ENCODE measurements at places on chromosomes 4 and X. TPM values are rescaled to one million over a fixed set of nuclear protein-coding genes. Genes with fewer than 3 reads are reported as not detected.
A peak's percentile ranks its signal among the peaks of the same experiment; 100 is the strongest.

DNA sequence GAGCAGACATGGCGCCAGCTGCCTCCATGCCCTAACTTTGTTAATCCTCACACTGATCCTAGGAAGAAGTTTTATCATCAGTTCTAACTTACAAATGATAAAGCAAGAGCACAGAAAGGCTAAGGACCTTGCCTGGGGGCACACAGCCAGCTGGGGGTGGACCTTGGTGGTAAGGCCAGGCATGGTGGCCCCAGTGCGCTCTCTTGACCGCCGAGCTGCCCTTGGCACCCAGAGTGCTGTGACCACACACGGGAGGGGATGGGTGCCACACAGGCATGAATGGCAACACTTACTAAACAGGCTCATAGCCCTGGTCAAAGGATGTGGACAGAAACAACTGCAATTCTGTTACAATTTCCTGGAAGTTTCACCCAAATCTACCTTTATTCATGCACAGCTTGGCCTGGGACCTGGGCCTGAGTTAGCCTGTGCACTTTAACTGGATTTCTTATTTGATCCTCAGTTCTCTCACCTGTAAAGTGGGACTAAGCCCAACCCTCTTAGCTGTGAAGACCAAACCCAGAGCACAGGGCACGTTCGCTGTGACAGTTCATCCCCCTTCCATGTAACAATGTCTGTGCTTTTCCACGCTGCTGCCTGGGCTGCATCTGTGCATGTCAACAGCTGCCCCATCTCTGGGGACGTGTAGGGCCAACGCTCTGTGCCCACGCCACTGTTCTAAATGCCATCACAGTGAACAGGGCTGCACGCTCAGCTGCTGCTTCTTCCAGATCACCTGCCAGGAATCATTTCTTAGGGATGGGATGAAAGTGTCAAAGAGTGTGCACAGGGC, 44.8 kb downstream of the ACOX3 start:
- no peak for DNase-seq

GRCh38 chr4:174119051-174119450, 164.4 kb downstream of the FBXO8 start:
- DNase-seq = peak; percentile 80

SORBS2 gene
- total RNA-seq = 4.2 TPM

DNA sequence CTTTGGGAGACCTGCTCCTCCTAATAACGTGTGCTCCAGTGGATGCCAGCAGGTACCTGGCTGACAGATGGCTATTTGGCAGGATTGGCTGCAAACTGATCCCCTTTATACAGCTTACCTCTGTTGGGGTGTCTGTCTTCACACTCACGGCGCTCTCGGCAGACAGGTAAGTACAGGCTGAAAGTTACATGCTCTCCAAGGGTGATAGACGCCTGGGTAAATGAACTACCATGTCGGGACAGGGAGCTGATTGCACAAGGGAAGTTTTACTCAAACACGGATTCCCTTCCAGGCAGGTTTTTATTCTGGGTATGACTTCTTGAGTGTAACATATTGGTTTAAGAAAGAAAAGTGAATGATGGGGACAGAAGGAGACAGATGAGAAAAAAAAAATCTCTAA, 836 bp downstream of the GRPR start:
- DNase-seq = no peak

DNA sequence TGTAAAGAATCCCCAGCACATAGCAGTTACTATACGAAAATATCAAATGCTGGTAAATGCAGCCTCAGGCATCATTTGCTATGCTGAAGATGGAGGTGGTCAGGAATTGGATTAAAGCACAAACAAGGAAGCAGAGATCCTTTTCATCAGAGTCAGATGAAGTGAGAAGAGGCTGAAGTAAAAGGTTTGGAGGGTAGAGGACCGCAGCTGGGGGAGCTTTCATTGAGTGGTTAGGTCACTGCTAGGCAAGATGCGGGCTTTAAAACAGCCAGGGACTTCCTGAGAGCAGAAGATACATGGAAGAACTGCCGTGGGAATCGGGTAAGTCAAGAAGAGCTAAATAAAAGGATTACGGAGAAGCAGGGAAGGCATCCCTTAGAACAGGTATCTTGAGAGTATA, 351.4 kb downstream of the UNC5C start:
- DNase-seq = no peak

- peak; percentile 92 for DNase-seq
These were observed 8.7 kb upstream of the PPP3CA start for GRCh38 chr4:101355767-101356702.

GRCh38 chr4:185710487-185710995, 101.5 kb downstream of the SORBS2 start:
- DNase-seq = no peak

MAGEA9 gene
- not detected for total RNA-seq

- no peak for DNase-seq
These were observed 179.4 kb downstream of the RBM46 start for GRCh38 chr4:154960476-154960875.

GRCh38 chr4:94486372-94486801, 34.6 kb downstream of the PDLIM5 start:
- DNase-seq = peak; percentile 76

ADH1A gene
- total RNA-seq = not detected

DNA sequence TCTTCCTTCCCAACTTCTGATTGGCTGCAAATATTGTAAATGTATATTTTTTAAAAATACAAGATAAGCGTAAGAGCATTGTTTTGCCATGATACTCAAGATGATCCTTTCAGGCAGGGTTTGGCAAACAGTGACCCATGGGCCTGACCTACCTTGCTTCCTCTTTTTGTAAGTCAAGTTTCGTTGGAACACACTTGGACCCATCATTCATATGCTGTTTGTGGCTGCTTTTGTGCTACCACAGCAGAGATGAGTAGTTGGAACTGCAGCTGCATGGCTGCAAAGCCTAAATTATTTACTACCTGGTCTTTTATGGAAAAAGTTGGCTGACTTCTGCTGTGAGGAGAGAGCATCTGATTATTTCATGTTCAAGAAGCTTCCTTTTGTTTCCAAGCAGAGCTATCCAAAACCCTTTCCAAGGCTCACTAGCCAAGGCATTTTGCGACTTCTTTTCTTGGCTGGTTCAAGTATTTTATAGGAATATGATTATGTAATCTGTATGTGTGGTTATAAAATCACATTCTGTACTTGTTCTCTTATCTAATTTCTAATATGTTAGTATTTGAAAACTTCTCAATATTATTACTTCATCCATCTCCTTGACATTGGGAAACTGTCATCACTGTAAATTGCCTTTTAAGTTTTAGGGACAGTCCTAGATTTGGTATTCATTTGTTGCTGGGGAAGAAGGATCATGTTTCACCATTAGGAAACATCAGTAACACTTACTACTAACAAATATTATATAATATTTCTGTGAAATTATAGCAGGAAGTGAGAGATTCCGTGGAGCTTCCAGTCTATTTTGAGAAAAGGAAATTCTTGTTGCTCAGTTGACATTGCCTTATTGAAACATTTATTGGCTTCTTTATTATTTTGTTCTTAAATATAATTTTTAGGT, 109.2 kb downstream of the ARHGAP10 start:
- no peak for DNase-seq

DNA sequence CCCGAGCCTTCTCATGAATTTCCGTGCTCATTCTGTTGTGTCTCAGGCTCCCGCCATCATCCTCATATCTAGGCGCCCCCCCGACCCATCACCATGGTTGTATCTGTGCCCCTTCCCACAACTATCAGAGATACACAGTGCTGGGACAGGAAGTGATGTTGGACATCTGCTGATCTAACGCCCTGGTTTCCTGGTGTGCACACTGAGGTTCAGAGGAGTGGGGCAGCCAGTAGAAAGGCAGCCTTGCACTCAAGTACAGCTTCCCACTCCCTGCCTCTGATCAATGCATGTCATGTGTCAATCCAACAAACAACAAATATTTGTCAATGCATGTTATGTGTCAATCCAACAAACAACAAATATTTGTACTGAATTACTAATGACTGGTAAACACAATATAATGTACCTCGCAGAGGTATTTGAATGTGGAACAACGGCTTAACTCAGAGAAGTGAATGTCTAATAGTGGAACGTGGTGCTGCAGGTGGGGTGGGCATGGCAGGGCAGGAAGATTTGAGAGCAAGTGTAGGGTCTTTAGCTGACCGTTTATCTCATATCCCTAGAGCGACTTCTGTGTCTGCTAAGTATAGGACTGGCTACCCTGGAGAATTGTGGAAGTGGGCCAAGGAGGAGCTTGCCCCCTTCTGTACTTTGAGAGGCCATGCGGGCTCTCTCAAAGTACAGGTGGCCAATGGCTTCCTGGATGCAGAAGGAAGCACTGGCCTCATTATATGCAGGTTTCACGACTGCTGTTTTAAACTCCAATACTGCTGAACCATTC, 10.3 kb upstream of the SEL1L3 start:
- DNase-seq = no peak
